ENCODE measurements at places on chromosomes 12 and 14.
A peak's percentile ranks its signal among the peaks of the same experiment; 100 is the strongest.

DNA sequence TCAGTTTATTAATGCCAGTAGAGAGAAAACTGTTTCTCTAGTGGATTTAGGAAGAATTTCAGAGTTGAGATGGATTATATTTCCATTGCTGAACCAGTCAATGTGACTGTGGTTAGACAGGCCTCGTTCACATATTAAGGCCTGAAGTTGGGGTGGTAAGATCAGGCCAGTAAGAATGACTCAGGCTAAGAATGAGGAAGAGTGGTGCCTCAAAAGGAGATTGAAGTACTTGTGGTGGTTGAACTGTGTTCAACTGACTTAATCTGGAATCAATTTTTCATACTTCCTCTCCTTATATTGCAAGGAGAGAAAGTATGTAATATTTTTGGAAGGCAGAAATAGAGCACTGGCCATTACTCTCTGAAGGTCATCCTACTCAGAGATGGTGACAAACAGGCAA is 37.8 kb upstream of the ATF7IP start:
- DNase-seq = no peak

DNA sequence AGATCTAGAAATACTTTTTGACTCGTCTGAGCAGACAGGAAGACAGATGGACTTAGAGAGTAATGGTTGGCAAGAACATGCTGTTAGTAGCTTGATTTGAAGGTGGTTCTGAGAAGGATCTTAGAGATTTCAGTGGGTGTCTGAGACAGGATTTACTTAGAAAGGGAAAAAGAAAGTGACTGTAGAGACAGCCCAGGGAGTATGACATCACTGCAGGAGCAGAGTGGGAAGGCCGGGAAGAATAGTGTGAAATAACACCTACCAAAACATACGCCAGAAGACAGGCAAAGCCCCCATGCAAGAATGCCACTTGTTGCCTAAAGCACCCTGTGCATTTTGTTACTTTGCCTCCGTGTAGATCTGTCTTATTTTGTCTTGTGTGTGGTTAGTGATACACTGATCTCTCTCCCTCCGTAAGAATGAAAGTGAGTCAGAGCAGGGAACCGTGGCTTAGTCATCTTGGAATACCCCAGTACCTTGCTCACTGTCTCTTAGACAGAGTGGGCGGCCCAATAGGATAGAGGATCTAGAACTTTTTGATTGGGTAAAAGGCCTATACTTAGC is 161.3 kb upstream of the IFNG-AS1 start:
- peak; percentile 80 for DNase-seq

DNA sequence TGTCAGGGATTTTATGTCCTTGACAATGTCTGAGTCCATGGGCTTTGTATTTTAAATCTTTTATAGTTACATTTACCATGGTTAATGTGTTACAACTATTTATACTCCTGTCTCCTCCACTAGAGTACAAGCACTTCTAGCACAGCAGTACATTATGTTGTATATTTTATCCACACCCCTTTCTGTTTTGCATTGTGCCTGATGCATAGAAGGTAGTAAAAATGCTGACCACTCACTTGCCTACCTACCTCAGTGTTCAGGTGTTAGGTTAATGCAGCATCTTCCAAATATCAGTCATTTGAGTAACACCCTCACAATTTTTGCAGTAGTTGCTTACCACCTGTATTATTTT is 31.1 kb upstream of the SLC38A2 start:
- no peak for DNase-seq

- no peak for DNase-seq
These were observed 14.7 kb upstream of the ASIC1 start for GRCh38 chr12:50042693-50043092.

DNA sequence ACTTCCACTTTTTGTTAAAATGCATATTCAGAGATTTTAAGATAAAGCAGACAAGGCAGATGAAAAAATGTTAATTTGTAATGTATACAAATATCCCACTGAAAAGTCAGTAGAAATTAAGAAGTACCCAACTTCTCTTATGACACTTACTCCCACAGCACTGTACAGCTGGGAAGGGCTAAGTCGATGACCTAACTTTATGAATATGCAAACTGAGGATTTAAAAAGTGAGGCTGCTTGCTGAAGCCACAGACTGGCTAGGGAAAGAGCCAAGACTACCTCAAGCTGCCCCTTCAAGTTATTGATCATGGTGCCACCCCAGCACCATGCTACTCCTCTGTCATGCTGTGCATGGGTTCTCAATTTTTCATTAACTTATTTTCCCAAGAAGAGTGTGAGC is 17.0 kb downstream of the PPM1H start:
- no peak for DNase-seq

DNA sequence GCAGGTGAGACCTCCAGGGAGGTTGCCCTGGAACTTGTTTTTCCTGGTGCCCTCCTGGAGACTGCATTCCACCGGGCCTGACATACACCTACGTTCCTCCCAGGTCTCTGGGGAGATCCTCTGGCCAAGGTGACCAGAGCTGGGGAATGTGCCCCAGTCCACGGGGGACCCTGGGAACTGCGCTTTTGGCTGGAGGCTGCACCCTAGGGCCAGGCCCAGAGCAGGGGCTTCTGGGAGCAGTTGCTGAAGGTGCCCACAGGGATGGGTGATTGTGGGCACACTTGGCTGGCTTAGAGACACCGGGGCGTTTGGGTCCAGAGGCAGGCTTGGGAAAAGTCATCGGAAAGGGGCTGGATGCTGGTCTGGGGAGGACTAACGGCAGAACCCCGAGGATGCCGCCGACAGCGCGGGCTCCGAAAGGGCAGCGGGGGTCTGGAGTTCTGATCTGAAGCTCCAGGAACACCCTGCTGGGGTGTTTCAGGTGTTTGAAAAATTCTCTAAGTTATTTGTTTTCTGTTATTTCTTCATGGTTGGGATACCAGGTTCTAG is 36.5 kb upstream of the TDRD9 start:
- no peak for DNase-seq

DNA sequence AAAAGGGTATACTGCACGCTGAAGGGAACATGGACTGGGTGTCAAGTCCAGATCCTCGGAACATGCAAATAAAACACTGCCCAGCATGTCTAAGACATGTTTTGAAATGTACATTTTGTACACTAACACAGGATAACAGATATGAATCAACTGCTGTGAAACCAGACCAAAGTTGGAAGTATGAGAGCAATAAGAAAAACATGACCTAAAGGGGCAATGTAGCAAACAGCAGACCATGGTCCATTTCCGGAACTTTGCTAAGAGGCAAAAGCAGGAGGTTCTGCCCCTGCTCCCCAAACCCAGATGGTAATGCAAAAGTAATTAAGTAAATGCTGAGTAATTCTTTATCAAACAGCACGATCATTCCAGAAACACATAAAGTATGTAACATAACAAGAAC is 125.2 kb downstream of the SLC25A21 start:
- DNase-seq = no peak

DNA sequence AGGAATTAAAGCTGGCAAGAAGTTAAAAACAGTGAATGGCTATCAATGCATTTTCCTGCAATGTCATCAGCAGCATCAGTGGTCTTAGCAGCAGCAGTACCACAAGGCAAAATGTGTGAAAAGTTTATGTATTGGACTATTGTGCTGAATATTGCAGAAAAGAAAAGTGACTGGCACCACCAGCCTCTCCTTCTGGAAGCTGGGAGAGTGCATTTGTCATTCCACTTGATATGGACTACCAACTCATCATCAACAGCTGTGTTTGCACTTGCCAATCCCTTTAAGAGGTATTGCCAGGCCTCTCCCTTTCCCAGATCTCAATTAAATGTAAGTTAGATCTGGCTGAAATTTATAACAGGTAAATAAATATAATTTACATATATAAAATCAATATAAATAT is 151.0 kb upstream of the GZMB start:
- DNase-seq = no peak

DNA sequence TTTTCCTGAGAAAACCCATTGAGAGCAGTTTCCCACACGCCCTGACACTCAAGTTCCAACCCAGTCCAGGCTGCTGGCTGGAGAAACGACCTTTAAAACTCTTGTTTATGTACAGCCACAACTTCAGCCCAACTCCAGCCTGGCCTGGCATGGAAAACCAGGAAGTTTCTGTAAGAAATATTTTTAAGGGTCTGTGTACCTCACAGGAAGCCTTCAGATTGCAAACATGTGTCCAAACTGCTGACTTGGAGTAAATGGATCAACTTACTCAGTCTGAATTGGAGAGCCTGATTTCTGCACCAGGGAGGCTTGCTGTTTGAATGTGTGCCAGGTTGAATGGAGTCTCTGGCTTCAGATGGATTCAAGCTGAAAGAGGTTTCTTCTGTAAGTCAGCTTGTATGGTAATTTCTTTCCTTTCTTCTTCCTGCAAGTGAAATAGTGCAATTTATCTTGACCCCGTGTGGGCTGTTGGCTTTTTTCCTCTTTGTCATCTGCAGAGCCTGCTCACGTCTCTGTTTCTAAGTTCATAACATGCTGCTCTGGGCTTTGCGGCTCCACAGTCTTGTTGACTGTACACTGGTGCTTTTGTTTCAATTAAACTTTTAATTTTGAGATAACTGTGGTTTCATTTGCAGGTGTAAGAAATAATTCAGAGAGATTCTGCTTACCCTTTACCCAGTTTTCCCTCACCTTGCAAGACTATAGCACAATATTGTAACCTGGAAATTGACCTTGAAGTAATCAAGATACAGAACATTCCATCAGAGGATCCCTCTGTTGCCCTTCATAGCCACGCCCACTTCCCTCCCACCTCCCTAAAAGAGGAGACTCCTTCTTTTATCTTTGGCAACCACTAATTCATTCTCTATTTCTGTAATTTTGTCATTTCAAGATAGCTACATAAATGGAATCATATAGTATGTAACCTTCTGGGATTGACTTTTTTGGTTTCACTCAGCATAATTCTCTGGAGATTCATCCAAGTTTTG is 109.7 kb upstream of the PRMT8 start:
- DNase-seq = peak; percentile 48

DNA sequence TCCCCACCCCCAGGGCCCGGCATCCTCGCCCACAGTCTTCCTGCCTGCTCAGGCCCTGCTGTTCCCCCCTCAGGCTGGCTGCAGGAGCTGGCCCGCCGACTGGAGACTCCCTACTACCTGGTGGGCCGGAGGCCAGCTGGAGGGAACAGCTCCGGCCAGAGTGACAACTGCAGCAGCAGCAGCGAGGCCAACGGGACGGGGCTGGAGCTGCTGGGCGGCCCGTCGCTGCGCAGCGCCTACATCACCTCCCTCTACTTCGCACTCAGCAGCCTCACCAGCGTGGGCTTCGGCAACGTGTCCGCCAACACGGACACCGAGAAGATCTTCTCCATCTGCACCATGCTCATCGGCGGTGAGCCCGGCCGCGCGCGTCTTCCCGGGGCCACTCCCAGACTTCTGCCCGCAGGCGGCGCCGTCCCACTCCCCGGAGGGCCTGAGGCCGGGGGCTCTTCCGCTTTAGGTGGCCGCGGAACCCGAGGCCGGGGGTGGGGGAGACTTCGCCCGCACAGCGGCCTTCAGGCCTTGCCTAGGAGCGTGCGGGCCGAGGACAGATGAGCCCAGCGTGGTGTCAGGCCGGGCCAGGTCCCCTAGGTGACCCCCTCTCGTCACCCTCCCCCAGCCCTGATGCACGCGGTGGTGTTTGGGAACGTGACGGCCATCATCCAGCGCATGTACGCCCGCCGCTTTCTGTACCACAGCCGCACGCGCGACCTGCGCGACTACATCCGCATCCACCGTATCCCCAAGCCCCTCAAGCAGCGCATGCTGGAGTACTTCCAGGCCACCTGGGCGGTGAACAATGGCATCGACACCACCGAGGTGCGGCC is 10.2 kb downstream of the KCNH3 start:
- DNase-seq = no peak

Measured in large intestine (tissue), 12 donors.